ENCODE measurements at places on chromosomes 16 and 17.

DNA sequence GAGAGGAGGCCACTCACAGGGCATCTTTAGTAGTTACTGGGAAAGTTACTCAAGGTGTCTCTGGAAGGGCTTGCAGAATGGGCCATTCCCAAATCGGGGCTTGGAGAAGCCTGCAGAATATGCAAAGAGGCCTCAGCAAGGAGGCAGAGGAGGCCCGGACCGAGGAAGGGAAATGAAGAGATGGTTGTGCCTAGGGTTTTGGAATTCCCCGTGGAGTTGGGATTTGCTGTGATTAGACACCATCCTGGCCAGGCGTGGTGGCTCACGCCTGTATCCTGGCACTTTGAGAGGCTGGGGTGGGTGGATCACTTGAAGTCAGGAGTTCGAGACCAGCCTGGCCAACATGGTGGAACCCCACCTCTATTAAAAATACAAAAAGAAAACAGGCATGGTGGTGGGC, 193.0 kb downstream of the IRF8 start:
- no peak for DNase-seq

DNA sequence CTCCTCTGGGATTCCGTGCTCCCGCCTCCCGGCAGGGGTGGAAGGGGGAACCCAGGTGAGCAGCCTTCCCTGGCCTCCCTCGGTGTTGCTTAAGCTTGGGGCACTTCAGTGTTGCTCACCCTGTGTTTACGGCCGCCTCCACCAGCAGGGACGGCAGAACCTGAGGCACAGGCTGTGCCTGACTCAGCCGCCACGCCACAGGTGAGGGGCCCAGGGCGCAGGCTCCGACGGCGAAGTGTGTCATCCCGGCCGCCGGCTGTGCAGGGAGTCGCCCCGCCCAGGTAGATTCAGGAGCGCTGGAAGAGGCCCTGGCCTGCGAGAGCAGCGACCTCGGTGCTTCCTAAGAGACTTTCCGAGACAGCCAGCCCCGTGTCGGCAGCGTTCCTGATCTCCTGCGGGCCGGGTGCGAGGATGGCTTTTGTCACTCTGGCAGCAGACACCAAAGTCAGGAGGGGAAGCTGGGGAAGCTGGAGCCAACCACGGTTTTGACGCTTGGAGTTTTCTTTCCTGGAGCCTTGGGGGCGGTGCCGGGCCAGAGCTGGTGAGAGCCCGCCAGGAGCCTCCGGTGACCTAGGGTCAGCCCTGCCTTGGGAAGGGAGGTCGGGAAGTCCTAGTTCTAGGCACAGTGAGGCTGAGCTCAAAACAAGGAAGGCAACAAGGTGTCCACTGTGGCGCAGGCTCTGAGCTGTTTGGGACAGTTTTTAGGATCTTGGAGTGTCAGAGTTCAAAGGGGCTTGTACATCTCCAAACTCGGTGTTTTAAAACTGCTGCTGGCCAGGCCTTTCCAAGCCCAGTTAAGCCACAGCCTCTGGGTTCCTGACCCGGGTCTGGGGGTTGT, 2.1 kb downstream of the GSE1 start:
- peak; percentile 31 for DNase-seq

DNA sequence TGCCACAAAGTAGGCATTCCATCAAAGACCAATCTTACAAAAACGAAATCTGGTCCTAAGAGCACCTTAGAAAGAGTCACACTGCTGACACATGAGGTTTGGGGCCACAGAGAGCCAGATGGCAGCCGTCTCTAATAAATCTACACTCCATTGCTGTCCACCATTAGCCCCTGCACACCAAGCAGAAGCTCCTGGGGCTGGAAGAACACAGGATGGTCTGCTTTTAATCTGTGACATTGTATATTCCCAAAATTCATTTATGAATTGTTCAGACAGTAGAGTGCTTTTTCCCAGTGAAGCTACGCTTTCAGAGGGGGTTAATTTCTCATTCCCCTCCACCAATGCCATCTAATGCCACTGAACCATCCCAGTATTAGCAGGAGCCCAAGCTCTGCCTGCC, 1.6 kb downstream of the CYB561 start:
- DNase-seq = no peak

DNA sequence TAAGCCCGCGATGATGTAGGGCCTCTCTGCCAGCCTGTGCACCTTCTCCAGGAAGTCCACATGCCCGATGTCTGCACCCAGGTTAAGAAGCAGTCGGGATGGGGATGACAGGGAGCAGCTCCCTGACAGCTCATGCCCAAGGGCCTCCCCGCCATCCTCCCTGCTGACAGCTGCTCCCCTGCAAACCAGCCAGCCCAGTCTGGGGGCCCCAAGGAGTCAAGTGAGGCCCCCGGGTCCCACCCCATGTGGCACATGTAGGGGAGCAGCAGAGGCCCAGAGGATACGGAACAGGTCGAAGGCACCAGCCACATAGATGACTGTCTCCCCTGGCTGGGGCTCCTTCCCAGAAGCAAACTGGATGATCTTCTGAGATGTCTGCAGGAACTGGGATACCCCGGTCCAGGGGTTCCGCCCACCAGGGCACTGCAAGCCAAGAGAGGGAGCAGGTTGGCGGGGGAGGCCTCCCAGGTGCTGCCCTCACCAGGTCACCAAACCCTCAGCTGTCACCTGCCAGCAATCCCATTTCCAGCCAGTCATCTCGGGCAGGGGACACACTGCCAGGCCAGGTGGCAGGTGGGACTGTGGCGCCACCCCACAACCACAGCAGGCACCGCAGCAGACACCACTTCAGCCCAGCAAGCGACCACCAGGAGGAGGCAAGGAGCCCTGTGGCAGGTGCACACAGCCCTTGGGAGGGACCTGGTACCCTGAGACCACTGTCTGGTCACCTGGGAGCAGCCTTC, 4.6 kb downstream of the PCYT2 start:
- no peak for DNase-seq

DNA sequence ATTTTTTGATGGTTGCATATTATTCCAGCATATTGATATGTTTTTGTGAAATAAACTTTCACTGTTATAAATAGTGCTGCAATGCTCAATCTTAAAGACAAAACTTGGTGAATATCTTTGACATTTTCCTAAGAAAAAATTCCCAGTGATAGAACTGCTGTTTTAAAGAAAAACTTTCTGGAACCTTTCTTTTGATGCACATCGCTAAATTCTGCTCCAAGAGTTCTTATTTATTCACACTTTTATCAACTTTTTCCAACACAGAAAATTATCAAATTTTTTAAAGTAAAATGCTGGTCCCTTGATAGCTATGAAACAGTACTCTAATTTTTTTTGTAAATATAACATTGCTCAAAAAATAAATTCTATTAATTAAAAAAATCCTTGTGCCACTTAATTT, 196.6 kb downstream of the HS3ST3A1 start:
- DNase-seq = no peak

GRCh38 chr16:51989637-51990230, 557.2 kb downstream of the TOX3 start:
- no peak for DNase-seq

- no peak for DNase-seq
Observed at GRCh38 chr17:81500047-81500446, 12.6 kb downstream of the ACTG1 start.

DNA sequence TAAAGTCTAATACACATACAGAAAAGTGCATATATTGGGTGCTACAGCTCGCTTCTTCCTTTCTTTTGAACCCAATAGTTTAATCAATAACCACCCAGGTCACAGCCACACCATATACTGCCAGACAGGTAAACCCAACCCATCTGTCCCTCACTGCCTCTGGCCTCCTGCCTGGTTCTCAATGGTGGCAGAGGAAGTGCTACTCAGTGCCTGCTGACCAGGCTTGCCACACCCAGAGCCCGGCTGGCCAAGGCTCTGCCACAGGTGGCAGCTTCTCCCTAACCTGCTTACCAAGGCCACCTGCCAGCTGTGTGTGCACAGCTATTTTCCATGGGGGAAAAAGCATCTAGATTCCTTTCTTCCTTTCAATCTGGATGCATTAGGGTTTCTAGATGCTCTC, 584 bp downstream of the PMP22 start:
- DNase-seq = no peak

GRCh38 chr16:67393111-67393787, at the start of gene TPPP3:
Gene TPPP3, minus strand, starts transcription at chr16:67393498. Its CDS starts 2,387 bp downstream, at chr16:67391111.
- DNase-seq = peak; percentile 64

GRCh38 chr17:48549281-48549630, 4.3 kb upstream of the HOXB2 start:
- no peak for DNase-seq

- peak; percentile 90 for DNase-seq
Observed at GRCh38 chr16:637081-638018, 1.2 kb upstream of the METTL26 start.

DNA sequence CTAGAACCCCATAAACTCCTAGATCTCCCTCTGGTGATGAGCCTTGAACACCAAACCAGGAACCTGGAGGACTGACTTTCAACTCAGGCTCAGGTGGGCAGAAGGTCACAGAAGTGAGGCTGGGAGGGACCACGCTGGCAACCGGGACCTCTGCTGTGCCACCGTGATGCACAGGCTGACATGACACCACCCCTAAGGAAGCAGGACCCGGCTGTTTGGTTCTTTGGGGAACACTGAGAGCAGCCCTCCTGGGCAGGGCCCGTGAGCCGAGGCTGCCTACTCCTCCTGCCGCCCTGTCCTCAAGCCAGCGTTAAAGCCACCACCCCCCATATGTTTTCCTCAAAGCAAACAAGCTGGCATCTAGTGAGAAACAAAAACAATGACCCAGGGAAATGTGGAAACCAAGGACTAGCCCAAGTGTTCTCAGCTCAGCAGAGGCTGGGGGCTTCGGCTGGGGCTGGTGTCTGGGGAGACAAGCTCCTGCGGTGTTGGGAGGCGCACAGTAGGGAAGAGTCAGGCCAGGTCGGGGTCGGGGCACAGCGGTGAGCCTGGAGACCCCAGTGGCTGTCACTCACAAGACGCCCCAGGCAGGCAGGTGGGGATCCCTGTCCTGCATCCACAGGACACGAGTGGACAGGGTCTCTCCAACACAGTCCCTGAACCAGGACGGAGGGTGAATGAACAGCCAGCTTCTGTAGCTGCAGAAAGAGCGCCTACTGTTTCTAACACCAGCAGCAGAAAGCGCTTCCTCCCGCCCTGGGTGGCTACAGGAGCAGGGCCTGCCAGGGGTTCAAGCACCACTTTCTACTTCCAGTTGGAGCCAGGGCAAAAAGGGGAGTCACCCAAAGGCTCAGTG, 1.7 kb downstream of the SMIM5 start:
- no peak for DNase-seq

- no peak for DNase-seq
Observed at GRCh38 chr16:4765511-4766474, 1.2 kb downstream of the ZNF500 start.

- DNase-seq = no peak
Observed at GRCh38 chr17:60156746-60157145, 7.0 kb downstream of the CA4 start.

DNA sequence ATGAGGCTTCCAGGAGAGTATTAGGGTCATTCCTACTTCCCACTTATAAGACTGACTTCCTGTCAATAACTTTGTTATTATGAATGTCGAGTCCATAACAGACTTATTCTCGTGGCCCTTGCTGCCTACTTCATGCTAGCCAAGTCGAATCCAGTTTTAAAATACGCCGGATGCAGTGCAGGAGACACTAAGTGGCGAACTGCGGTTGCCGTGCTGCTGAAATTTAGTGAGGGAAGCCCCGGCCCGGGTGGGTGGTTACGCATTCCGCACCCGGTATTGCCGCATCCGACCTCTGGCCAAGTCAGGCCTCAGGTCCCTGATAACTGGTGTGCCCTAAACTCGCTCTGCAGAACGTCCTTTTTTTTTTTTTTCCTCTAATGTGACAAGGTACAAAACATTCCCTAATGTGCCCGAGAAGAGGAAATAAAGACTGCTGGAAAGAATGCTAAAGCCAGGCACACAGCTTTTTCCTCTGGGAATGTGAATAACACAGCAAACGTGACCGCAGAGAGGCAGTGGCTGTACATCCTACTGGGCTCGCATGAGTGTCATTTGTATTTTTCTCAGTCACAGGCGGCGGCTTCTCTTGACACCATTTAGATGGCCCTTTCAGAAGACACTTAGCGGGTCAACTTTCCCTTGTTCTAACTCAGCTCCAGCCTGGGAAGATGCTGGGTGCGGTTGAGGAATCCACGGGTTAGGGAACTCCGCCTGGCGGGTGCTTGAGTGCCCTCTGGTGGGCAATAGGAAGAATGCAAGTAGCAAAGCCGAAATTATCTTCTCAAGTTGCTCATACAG, 7.1 kb upstream of the AKTIP start:
- peak; percentile 67 for DNase-seq

DNA sequence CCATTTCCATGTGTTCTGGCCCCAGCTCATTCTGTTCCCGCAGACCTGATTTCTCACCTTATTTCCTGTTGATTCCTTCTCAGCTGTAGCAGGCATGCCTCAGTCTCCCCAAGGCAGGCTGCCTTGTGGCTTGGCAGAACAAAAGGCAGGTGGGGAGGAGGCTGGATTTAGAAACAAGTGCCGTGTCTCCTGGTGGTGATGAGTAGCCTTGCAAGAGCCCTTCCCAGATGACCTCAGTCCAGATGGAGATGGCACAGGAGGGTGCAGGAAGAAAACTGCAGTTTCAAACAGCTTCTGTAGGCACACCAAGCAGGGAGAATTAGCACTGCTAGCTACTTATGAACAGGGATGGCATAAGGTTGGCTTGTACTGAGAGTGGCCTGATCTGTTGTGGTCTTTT, 64.6 kb downstream of the ARHGAP44 start:
- no peak for DNase-seq

GRCh38 chr16:930511-930910, 40.3 kb downstream of the LMF1 start:
- no peak for DNase-seq

- no peak for DNase-seq
Observed at GRCh38 chr16:21663889-21664647, at the start of gene OTOA. Gene OTOA, plus strand, starts transcription at chr16:21663968. Its CDS starts 14,547 bp downstream, at chr16:21678515.

GRCh38 chr16:14640538-14640937, 7.8 kb downstream of the BFAR start:
- no peak for DNase-seq

DNA sequence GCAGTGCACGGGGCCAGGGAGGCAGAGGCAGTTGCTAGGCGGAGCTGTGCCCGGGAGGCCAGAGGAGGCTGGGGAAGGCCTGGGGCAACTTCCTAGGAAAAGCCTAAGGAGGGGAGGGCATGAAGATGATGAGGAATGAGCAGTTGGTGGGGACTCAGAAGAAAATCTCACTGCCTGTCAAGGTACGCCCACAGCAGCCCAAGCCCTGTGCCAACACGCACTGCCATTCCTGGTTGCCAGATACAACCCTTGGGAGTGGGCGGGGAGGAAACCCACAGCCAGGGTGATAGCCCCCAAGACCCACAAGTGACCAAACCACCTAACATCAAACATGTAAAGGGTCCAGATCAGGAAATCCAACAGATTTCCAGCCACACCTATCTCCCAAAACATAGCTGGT, 36.2 kb downstream of the SMPD3 start:
- no peak for DNase-seq

DNA sequence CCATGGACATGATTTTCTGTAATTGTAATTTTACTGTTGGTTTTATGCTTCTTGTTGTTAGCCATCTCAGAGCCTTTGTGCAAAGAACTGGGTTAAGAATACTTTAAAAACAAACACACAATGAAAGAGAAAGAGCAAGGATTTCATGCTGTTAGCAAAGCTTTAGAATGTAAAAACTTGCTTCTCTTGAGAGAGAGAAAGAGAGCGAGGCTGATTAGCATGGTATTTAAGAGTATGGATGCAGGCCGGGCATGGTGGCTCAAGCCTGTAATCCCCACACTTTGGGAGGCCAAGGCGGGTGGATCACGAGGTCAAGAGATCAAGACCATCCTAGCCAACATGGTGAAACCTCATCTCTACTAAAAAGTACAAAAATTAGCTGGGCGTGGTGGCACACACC, 76.2 kb downstream of the MSI2 start:
- no peak for DNase-seq

Data from CD4-positive, alpha-beta T cell treated with Interleukin-17A for 1 hour (primary cell).